ENCODE measurements at places on chromosomes 3 and 15.
A peak's percentile ranks its signal among the peaks of the same experiment; 100 is the strongest.

GRCh38 chr3:144403040-144403457 is 431.4 kb downstream of the DIPK2A start:
- no peak for DNase-seq

DNA sequence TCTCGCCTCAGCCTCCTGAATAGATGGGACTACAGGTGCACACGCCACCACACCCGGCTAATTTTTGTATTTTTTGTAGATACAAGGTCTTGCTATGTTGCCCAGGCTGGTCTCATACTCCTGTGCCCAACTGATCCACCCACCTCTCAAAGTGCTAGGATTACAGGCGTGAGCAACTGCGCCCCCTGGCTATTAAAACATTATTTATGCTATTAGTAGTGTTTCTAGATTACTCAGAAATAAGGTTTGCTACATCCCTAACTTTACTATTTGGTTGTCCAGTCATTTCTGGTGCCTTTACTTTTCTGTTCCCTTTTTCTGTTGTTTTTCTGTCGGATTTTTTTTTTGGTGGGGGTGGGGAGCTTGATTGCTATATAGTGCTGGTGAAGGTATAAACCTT is 393.6 kb upstream of the TPM1 start:
- DNase-seq = no peak

DNA sequence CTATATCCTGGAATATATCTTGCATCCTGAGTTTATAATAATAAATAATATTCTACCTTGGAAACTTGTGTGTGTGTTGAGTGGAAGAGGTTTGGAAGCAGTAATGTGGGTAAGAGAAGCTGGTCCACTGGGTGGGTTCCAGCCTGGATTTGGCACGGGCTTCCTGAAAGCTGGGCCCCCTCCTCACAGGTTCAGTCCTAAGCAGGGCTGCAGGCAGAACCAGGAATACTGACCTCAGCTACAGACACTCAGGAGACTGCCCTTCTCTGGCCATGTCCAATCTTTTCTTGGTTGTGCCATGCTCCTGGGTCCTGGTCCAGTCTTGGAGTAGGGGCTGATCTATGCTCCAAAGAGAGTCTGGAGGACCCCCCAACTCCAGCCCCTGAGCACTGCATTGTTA is 4.5 kb downstream of the MYD88 start:
- no peak for DNase-seq

- DNase-seq = no peak
Measured at GRCh38 chr3:46931631-46932331, 44.8 kb downstream of the CCDC12 start.

- no peak for DNase-seq
Measured at GRCh38 chr15:38054488-38054887, 120.0 kb downstream of the TMCO5A start.

DNA sequence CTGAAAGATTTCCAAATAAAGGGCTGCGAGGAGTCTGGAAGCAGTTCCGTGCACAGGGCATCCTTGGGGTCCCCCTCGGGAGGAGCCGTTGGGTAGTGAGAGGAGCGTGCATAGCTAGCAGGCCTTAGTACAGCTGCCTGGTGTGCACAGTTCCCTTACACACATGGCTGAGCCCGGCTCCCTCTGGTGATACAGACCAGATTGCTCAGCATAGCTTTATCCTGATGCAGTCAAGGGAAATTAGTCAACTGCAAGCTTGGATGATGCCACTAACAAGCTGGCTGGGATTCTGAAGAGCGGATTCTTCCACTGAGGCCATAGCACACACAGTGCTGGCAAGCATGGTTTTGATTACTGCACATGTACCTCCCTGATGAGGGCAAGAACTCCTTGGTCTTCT is 349.4 kb downstream of the LRTM1 start:
- no peak for DNase-seq

- peak; percentile 3 for DNase-seq
Measured at GRCh38 chr3:143973259-143974021, 1.8 kb downstream of the DIPK2A start.

DNA sequence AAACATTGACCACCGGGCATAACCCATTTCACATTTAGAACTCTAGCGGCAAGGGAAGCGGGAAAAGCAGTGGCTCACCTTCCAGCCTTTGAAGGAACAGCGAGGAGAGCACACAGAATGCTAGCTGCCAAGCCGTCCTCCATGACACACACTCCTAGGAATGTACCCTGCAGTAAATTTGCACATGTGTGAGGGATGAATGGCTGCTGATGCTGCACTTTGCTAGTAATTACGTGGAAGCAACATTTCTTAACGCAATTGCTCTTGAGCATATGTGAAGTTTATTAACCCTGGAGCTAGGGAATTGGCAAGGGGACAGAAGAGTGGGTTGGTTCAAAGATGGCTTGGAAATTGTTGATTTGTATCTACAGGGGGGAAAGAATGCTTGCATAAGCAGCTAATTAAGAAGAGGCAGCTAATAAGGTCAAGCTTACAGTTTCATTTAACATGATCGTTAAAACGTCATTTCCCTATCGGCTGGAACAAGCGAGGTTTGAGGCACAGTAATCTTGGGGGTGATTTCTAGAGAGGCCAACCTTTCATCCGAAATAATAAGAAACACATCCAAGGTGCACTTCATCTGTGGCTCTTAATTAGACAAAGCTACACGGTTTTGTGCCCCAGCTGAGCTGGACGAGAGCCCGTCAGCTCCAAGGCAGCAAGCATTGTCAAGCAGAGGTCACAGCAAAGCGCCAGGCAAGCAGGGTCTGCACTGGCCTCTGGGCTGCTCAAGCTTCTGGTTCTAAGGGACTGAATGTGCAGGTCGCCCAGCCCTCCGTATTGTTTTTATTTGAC is 123.4 kb downstream of the CHSY1 start:
- DNase-seq = no peak

DNA sequence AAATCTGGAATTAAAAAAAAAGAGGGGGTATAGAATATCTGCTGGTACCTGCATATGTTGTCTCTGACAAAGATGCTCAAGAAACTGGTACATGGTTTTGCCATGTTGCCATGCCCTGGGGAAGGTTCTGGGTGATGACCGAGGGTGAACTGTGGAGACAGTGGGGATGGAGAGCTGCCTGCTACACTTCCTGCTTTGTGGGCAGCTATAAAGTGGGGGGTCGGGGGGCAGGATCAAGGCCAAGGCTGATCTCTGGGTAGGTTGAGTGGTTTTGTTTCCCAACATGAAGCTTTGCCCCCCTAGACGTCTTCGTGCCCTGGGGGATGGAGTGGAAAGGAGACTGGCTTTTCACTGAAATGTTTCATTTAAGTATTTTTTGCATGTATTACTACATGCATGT is 74.6 kb downstream of the IQSEC1 start:
- no peak for DNase-seq

DNA sequence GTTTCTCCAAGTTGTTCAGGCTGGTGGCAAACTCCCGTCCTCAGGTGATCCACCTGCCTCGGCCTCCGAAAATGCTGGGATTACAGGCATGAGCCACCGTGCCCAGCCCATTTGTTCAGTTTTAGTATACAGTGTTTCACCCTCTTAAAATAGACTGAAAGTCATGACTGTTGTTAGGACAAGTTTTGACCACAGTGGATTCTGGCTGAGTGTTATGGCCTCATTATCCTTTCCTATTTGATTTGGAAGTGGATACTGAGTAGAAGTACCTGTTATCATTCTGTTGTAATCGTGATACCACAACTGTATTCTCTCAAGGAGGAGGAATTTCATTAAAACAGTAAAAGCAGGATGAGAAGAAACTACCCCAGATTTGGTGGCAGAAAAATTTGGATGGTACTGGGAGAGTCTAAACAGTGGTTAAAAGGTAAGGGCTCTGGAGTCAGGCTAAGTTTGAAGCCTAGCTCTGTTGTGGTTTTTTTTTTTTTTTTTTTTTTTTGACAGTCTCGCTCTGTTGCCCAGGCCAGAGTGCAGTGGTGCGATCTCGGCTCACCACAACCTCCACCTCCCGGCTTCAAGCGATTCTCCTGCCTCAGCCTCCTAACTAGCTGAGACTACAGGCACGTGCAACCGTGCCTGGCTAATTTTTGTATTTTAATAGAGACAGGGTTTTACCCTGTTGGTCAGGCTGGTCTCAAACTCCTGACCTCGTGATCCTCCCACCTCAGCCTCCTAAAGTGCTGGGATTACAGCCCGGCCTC is 2.6 kb downstream of the MAP2K1 start:
- no peak for DNase-seq

- peak; percentile 63 for DNase-seq
Measured at GRCh38 chr3:108060331-108060730, 30.5 kb downstream of the CD47 start.

- no peak for DNase-seq
Measured at GRCh38 chr3:124701687-124702086, 28.6 kb upstream of the UMPS start.

- DNase-seq = no peak
Measured at GRCh38 chr3:9675736-9676290, 26.5 kb downstream of the MTMR14 start.

GRCh38 chr15:100863075-100863795 is 16.4 kb upstream of the ALDH1A3 start:
- no peak for DNase-seq

GRCh38 chr15:41987925-41988275 is 15.5 kb upstream of the EHD4 start:
- DNase-seq = no peak

GRCh38 chr3:129558081-129558771 is 15.3 kb downstream of the H1-8 start:
- no peak for DNase-seq

GRCh38 chr3:105253225-105253624 is 113.5 kb upstream of the ALCAM start:
- no peak for DNase-seq

DNA sequence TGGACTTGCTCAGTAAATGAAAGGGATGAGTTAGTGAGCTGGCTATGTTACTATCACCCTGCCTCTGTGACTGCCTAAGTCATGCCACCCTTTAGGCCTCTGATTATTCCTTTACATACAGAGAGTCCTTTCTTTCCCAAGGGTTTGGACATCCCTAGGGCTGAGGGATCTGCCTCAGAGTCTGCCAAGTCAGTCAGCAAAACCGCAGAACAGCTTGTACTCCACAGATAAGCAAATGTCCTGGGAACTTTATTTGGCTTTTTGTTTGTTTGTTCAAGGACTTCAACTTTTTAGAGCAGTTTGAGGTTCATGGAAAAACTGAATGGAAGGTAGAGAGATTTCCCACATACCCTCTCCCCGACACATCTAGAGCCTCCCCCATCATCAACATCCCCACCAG is 82.6 kb upstream of the TRIM42 start:
- DNase-seq = no peak

- peak; percentile 71 for DNase-seq
Measured at GRCh38 chr3:76497636-76498035, 542.3 kb upstream of the ROBO2 start.

GRCh38 chr3:70757658-70758057 is 445.2 kb upstream of the MDFIC2 start:
- DNase-seq = no peak

DNA sequence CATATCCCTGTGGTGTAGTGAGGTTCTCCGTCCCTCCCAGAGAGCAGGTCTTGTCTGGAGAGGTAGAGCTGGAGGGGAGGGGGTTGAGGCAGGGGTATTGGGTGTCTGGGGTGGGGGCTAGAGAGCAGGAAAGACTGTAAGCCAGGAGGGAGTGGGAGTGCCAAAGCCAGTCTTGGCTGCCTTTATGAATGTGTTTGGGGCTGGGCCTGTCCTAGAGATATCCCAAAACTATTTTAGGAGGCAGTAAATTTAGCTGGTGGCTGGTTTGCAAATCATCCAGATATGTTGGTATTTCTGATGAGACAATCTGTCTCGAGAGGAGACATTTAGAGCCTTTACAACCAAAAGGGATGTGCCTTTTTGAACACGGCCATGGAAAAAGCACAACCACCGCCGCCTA is 166.6 kb downstream of the TLE3 start:
- DNase-seq = no peak

GRCh38 chr3:133944641-133945380 is 49.1 kb upstream of the RAB6B start:
- DNase-seq = no peak

GRCh38 chr3:160052385-160053047 is 63.9 kb downstream of the IL12A start:
- no peak for DNase-seq

- no peak for DNase-seq
Measured at GRCh38 chr3:29565236-29565635, 284.4 kb downstream of the RBMS3 start.

- peak; percentile 65 for DNase-seq
Measured at GRCh38 chr3:184241447-184242296, 7.1 kb downstream of the ALG3 start.

DNA sequence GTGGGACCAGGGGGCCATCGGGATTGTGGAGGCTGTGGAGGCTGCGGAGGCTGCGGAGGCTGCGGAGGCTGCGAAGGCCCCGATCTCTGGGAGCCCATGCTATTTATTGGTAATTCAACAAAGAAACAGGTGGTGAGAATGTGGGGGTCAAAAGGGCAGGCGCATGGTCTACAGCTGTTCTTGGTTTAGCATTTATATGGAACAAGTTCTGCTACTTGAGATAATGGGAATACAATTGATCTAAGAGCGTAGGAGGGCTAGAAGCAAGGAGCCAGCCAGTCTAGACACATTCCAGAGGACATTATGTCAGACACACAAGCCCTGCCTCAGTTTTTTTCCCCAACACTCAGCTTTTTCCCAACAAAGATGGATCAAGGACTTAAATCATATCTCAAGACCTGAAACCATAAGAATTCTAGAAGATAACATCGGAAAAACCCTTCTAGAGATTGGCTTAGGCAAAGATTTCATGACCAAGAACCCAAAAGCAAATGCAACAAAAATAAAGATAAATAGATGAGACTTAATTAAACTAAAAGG is 20.1 kb downstream of the C3orf80 start:
- DNase-seq = peak; percentile 56

DNA sequence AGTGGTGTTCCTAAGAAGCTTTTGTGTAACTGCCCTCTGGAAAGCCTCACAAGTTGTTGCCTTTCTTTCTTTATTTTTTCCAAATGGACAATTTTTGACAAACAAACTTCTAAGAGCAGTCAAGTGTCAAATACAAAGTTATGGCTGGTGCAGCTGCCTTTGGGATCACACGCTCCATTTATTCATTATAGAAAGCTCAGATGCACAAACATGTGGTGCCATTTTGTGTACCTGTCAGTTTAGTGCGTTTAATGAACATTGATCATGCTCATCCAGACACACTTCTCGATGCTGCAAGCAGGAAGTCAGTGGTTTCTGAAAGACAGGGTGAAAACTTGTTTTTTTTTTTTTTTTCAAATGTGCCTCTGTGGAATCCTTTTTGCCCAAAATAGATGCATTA is 324.5 kb downstream of the CNTN4 start:
- DNase-seq = no peak

- no peak for DNase-seq
Measured at GRCh38 chr15:65883571-65883970, 14.3 kb downstream of the RAB11A start.

DNA sequence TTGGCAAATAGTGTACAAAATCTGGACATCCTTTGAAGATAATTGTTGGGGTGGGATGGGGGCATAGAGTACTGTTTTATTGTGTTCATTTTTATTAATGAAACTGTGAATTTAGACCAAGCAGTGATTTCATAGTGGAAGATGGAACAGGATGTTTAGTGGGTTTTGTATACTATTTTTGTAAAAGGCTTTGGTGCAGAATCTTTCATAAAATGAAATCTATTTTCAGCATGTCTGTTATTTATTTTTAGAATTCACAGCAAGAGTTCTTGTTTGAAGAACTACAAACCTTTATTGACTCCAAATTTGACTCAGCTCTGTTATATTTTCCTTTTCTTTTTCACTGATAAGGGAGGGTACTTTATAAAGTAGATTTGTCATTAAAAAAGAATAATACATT is 145.4 kb downstream of the AKAP13 start:
- no peak for DNase-seq

- no peak for DNase-seq
Measured at GRCh38 chr3:122800706-122801237, 5.9 kb downstream of the SLC49A4 start.

GRCh38 chr15:98530570-98530969 is 117.8 kb upstream of the IGF1R start:
- no peak for DNase-seq

Measured in ELF-1 (cell line).